ENCODE measurements at places on chromosomes 11 and 22.

- no peak for DNase-seq
These were observed 36.3 kb downstream of the CD82 start for GRCh38 chr11:44601471-44602370.

GRCh38 chr11:134039726-134040385, 29.0 kb upstream of the JAM3 start:
- no peak for DNase-seq

DNA sequence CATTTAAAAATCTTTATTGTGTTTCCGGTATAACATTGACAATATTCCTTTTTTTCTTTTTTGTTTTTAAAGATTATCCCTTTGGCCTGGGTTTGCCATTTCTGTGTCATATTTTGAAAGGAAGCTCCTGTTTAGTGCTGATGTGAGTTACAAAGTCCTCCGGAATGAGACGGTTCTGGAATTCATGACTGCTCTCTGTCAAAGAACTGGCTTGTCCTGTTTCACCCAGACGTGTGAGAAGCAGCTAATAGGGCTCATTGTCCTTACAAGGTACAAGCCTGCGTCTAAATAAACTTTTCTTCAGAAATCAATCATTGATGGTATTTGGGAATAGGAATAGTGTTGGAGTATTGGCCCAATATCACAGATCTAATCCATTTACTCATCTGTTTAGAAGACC, 19.8 kb downstream of the PIWIL4 start:
- DNase-seq: no peak

GRCh38 chr11:15180212-15180792, 65.6 kb downstream of the INSC start:
- no peak for DNase-seq

DNA sequence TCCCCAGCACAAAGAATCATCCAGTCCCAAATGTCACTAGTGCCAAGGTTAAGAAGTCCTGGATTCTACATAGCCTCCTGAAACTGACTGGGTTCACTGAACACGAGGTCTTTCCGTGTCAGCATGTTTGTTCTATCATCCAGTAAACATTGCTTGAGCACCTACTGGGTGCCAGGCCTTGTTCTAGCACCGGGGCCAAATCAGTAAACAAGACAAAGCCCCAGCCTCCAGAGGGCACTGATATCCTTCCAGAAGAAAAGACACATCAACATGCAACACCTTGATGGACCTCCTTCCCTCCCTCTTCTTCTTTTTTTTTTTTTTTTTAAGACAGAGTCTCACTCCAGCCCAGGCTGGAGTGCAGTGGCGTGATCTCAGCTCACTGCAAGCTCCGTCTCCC, 26.9 kb downstream of the TPST2 start:
- no peak for DNase-seq

- DNase-seq: no peak
These were observed 158.4 kb downstream of the TEAD1 start for GRCh38 chr11:12832480-12833224.

Data from effector memory CD8-positive, alpha-beta T cell (primary cell).